ENCODE measurements at places on chromosomes 6 and 20.

- no peak for DNase-seq
These were observed 1.3 kb upstream of the UNC5CL start for GRCh38 chr6:41040101-41040939.

DNA sequence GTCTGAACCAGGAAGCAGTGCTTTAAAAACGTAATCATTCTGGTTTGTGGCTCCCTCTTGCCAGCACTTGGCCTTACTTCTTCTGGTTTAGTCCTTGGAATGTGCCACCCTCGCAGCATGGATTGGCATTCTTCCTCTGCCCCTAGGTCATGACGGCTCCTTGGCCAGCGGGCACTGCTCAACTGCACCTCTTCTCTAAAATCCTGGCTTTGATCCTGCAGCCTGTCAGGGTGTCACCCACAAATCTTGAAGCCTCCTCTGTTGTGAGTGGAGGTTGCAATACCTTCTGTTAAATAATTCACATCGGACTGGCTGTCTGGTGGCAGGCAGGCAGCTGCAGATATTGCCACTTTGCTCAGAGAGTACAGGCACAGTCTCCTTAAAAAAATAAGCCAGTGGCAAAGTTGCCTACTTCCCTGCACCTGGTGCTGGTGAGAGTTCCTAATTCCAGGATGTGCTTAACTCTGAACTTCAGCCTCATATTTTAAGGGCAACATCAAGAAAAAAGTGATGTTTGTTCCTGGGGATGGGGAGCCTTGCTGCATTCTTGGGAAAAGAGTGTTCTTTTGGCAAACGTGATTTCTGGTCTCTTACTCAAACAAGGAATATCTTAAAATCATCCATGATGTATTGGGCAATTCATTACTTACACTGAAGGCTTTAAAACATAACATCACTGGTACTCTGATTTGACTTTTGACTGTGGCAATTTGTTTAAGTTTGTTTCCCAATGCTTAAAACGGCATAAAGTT is 179.8 kb downstream of the FOXA2 start:
- DNase-seq: no peak

- DNase-seq: no peak
These were observed 285.4 kb downstream of the SMOC2 start for GRCh38 chr6:168726312-168726856.

DNA sequence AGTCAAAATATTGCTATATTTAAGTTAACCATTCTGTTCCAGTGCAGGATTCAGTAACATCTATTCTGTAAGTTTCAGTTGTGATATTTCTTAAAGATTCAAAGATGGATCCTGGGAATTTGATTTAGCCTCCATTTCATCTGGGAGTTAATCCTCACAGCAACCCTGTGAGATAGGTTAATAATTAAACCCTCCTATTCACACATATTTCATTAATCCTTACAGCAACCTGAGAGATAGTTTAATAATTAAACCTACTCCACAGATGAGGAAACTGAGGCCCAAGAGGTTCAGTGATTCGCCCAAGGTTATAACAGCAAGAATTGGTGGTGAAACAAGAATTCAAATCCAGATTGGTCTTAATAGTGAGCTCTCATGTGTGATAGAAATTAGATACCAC is 10.9 kb upstream of the ZBTB2 start:
- DNase-seq: no peak

GRCh38 chr6:144314003-144314485 is 28.9 kb downstream of the UTRN start:
- DNase-seq: peak; percentile 91

DNA sequence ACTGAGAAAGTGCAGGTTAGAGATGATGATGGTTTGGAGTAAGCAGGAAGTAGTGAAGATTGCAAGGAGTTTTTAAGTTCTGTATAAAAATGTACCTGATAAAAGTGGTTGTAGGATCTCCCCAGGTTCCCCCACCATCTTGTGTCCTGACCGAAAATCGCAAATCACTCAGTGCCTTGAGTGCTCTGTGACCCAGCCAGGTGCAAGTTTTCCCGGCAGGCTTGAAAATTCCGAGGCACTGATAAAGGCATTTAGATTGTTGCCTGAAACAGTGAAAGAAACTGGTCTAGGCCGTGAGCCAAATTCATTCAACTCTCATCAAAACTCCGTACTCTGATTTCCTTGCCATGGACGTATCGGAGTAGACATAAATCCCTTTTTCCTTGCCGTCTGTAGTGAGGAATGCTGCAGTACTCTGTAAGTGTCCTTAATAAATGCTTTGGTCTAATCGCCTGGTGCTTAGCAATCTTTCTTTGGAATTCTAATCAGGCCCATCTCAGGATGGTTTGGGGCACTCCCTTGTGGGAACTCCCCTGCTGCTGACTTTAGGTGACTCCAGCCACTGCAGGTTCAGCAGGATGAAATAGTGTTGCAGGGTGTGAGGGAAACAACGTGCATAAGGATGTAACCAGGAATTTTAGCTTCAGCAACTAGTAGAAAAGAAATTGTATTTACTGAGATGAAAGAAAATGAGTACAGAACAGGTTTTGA is 1199.8 kb upstream of the MAP3K7 start:
- no peak for DNase-seq

DNA sequence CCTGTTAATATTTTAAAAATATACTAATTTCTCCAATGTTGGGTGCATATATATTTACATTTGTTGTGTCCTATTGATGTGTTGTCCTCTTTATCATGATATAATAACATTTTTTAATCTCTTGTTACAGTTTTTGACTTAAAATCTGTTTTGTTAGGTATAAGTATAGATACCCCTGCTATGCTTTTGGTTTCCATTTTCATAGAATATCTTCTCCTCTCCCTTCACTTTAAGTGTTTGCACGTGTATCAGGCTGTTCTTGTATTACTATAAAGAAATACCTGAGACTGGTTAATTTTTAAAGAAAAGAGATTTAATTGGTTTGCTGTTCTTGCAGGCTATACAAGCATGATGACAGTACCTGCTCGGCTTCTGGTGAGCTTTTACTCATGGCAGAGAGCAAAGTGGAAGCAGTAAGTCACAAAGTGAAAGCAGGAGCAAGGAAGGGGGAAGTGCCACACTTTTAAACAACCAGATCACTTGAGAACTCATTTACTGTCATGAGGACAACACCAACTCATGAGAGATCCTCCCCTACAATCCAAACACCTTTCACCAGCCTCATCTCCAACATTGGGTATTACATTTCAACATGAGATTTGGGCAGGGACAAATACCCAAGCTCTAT is 340.5 kb upstream of the SYNCRIP start:
- no peak for DNase-seq

DNA sequence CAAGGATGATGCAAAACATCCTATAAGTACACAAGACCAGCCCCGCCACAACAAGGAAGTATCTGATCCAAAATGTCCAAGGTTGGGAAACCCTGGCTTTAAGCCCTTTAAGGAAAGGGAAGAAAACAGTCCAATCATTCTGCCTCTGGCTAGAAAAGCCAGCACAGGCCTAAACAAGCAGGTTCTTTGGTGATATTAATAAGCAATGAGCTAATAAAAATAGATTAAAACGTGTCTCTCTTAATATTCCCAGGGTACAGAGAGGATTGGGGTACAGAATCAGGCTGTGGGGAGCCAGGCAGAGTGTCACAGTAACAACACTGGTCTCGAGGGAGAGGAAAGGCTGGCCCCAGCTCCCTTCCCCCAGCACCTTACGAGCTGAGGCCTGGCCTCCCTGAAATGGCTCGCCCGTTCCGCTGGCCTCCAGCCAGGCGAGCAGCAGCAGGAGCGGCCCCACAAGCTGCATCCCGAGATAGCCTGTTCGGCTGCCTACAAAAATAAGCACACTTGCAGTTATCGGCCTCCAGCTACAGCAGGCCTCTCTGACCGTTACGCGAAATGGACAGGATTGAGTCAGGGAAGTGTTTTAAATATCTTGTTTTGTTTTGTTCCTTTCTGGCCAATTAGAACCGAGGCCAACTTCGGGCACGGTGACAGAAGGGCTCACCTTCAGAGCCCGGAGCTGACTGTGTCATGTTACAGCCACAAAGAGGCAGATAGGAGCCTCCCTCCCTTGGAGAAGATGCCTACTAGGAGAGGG is 4.0 kb upstream of the ZMYND8 start:
- peak; percentile 96 for DNase-seq

DNA sequence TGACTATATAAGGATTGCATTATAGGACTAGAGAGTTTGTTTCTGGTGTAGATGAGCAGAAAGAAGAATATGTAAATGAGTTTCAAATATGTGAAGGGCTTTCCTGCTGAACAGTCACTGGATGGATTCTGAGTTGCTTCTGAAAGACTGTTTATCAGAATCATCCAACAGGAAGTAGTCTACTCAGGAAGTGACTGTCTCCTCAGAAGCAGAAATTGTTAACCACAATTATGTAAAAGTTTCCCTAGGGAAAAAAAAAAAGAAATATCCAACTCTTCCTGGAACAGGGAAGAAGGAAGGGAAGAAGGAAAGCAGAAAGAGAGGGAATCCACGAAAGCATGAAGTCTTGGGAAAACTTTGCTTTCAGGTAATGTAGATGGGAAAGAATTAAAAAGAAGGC is 138.9 kb downstream of the TENT5A start:
- DNase-seq: no peak

DNA sequence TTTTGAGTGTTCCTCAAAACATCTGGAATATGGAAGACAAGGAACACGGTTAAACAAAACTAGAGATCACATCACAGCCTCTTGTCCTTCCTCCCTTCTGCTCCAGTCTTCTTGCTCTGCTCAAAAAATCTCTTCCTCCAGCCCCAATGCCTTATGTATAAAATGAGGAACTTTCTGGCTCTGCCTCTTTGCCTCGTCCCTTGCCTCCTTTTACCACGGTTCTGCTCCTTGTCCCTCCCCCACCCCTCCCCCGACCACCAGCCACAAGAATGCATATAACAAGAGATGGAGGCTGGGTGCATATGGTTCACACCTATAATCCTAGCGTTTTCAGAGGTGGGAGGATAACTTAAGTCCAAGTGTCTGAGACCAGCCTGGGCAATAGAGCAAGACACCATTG is 43.6 kb downstream of the PLAGL2 start:
- DNase-seq: peak; percentile 19

DNA sequence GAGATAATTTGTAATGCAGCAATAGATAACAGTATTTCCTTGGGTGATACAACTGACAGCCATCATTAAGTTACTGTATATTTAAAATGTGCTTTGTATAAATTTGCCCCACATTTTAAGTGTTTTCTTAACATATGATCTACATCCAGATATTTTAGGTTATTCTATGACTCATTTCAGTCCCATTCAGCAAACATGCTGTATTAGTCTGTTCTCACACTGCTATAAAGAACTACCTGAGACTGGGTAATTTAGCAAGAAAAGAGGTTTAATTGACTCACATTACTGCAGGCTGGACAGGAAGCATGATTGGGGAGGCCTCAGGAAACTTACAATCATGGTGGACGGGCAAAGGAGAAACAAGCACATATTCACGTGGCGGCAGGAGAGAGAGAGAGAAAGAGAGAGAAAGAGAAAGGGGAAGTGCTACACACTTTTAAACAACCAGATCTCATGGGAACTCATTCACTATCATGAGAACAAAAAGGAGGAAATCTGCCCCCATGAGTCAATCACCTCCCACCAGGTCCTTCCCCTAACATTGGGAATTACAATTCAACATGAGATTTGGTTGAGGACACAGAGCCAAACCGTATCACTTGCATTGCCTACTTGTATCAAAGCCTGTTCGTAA is 9.6 kb upstream of the CHD6 start:
- DNase-seq: no peak

- DNase-seq: no peak
These were observed 8.7 kb downstream of the MTHFD1L start for GRCh38 chr6:150874179-150874578.

- no peak for DNase-seq
These were observed 62.4 kb downstream of the MDGA1 start for GRCh38 chr6:37635319-37635718.

DNA sequence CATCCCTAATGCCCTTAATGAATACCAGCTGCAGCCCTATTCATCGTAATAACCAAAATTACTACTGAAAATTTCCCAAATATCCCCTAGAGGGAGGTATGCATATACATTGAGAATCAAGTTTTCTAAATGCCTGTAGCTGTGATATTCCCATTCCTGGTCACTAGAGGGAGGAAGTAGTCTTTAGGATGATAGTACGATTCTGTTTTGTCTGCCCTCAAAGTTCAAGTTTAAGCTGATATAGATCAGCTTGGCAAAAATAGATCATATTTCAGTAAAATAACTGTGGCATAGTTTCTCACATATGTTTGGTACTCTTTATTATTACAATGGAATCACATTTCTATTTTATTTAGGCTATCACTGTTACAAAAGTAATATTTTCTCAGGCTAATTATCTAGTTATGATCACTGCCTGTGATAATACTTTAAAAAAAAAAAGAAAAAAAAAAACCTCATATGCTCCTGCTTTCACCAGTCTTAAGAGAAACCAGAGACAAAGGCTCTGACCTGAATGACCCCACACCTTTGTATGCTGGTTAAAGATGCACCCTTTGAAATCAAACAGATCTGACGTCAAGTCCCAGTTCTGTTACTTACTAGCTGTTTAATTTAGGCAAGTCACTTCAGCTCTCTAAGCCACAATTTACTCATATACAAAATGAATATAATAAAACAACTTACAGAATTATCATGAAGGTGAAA is 11.0 kb downstream of the TSPYL1 start:
- DNase-seq: no peak

GRCh38 chr6:149905371-149905910 is 7.5 kb upstream of the RAET1E start:
- no peak for DNase-seq

All from tibial artery (tissue), 4 donors.